ENCODE measurements at places on chromosomes 7 and 10.

- DNase-seq, result no peak
Observed at GRCh38 chr7:42120191-42120590, 116.8 kb downstream of the GLI3 start.

DNA sequence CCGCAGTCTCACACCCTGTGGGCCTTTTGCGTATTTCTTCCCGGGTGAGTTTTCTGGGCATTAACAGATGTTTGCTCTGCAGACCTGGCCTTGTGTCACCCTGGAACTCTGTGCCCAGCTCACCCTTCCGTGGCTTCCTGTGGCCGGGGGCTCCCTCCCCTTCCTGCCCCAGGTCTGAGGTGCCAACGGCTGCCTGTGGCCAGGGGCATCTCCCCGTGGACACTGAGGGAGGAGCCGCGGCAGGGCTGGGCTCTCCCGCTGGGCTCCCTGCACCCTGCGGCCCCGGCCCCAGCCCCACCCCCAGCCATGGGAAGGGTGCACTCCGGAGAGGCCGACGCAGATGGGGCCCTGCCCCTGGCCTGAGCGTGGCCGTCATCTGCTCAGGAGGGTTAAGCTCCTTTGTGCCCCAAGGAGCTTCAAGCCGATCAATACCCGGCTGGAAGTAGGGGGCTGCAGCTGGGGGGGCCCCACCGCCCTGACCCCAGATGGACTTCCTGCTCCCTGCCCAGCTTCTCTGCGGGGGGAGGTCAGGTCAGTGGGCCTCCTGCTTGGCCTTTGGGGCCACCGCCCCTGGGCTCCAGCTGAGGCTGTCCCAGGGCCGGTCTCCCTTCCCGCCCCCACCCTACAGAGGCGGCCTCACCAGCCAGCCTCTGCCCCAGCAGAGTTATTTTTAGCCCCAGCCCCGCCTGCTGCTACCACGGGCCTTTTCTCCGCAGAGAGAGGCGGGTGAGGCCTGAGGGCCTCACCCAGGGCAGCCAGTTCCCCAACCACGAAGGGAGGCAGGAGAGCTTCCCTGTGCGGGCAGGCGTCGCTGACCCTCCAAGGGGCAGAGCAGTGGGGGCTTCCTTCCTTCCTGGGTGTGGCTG, 24.2 kb downstream of the PWWP2B start:
- no peak for DNase-seq

- no peak for DNase-seq
Observed at GRCh38 chr7:13851736-13852135, 137.7 kb downstream of the ETV1 start.

- DNase-seq, result no peak
Observed at GRCh38 chr10:123750901-123751300, 84.7 kb downstream of the GPR26 start.

DNA sequence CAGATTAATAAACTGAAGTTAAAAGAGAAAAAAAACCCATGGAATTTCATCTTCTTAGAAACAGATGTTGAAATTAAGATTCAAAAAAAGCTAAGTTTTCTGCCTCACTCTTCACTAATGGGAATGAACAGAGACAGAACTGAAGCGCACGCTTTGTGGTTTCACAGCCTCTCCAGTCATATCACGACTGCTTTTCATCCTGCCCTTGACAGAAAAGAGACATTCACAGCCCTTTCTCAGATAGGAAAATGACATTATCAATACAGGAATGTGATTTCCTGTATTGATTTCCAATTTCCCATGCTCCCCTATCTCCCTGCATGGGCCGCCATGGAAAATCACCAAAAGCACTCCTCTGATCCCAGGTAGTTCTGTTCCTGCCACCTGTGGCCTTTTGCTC, 108.2 kb downstream of the PFKFB3 start:
- no peak for DNase-seq

DNA sequence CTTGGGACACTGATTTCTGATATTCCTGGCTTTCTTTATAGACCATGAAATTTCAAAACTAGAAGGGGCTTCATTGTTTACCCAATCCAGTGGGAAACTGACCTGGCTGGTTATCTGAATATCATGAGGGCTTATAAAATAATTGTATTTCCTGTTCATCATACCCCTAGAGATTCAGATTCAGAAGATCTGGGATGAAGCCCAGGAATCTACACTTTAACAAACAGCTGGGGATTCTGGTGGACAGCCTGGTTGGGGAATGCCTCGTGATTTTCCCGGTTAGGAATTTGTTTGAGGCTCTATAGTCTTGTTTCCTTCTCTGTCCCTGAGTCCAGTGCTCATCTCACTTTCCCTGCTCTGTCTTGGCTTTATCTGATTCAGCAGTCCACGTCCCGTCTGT, 110.3 kb downstream of the ADRA2A start:
- no peak for DNase-seq

GRCh38 chr10:112985690-112986543, 35.9 kb downstream of the TCF7L2 start:
- DNase-seq, result no peak

DNA sequence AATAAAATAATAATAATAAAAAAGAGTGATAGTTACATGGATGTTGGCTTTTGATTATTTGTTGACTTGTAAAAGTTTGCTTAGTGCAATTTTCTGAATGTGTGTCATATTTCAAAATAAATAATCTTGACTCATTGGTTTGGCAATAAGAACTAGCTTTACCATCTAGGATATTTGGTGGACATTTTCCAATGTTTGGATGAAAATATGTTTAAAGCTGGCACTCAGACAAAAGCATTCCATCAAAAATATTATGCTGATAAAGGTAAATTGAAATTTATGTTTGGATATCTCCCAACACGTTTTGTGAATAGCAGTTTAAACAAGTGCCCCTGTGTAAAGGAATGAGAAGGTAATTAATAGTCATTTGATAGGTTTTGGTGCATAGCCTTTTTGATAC, 62.5 kb upstream of the KCNMA1 start:
- no peak for DNase-seq

- DNase-seq, result no peak
Observed at GRCh38 chr10:19857876-19858275, 41.6 kb downstream of the PLXDC2 start.

DNA sequence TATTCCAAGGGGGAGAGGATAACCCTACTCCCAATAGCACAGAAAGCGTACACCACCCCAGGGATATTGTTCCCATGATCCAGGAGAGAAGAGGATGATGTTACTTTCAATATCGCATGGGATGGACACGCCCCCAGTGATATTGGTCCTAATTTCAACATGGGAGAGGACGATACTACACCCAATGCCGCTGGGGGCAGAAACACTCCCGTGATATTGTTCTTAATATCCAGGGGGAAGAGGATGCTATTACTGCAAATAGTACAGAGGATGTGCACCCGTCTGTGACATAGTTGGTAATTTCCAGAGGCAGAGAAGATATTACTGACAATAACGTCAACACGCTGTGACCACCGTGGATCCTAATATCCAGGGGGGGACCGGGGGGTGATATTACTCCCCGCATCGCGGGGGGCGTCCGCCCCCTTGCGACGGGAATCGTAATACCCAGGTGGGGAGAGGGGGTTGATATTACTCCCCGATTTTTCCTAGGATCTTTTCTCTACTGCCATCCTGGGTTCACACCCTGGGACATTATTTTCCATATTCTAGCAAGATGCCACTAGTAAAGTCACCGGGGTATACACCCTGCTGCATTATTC, 16.6 kb downstream of the MEIG1 start:
- no peak for DNase-seq

DNA sequence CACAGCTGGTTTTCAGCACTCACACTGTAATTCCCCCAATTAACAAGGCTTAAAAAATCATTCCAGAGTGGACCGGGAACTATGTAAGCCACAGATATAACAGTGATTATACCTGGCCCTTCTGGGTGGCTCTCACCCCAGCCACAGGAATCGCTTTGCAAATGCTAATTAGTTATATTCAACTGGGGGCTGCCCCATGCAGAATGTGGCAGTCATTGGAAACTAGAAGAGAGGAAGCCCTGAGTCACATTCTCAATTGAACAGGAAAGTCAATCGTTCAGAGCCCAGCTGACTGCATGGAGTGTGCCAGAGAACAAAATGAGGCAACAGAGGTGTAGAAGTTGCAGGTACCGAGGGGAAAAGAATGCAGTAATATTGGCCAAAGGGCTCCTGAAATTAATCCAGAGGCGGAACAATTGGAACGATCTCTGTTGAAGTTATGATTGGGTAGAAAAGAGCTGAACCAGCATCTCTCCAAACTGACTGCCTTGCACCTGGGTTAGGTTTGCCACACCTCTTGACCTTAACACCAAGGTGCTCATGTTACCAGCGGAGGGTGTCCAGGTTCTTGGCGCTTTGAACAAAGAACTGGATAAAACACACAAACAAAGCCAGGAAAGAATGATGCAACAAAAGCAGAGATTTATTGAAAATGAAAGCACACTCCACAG, 909.7 kb upstream of the AUTS2 start:
- DNase-seq, result no peak

DNA sequence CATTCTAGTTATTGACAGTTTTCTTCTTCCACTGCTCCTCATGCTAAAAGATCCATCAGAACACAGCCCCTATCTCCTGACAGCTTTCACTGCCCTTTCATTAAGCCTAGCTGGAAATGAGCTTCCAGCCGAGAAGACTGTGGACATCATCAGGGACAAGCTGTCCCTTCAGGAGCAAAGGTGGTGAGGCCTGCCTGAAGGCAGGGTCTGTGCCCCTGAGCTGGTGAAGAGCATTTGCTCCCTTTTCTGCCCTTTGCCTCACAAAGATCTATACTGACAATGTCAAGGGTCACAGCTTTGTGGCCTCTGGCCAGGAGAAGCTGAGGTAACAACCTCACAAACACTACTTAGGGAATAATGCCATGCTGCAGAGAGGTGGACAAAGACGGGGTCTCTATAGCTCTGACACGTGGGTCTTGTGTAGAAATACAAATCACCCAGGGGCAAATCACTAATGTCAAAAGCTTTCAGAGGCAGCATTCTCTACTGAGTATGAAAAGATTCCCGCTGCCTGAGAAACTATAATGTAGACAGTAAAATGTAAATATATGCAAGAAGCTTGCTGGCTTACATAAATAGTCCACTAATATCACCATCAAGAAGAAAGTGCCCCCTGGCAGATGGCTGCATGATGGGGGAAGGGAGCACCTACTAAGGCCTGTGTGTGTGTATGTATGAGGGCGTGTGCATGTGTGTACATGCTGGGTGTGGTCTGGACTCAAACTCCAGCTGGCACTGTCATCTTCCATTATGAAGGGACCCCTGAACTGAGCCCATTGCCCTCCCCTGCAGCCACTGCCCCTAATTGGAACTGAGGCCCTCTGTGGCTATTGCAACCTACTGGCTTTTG, 55.8 kb downstream of the HBP1 start:
- DNase-seq, result no peak

DNA sequence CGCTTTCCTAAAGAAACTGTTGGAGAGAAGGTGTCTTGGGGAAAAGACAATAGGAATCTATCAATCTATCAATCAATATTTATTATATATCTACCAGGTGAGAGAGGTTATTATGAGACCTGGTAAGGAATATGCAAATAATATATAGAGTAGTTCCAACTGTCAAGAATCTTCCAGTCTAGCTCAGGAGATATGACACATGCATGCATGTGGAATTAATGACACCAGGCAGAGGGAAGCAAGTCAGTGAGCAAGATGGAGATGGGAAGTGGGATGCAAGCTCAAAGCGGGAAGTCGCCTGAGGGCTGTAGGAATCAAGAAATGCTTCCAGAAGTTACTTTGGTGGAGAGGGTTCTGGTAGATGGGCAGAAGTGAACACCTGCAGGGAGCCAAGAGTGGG, 187.4 kb upstream of the NRP1 start:
- DNase-seq, result no peak

DNA sequence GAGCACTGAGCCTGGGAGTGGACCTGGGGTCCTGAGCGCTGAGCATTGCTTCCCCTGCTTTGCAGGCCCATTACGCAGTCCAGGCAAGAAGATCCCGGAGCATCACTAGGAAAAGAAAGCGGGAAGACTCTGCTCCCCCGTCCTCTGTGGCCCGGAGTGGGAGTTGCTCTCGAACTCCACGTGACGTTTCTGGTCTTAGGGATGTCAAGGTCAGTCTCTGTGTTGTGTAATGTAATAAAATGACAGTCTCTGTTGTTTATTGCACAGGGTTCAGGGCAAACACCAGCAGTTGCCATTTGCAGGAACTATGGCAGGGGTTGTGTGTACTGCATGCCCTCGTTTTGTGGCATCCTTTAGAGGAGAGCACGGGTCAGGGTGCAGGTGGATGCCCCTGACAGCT, 10.0 kb downstream of the IDI2 start:
- no peak for DNase-seq

- DNase-seq, result no peak
Observed at GRCh38 chr10:19302117-19302516, 253.5 kb downstream of the MALRD1 start.

GRCh38 chr7:128234476-128235026, 6.5 kb upstream of the LEP start:
- DNase-seq, result no peak
